ENCODE measurements at places on chromosomes 6 and 20.
A peak's percentile ranks its signal among the peaks of the same experiment; 100 is the strongest.

DNA sequence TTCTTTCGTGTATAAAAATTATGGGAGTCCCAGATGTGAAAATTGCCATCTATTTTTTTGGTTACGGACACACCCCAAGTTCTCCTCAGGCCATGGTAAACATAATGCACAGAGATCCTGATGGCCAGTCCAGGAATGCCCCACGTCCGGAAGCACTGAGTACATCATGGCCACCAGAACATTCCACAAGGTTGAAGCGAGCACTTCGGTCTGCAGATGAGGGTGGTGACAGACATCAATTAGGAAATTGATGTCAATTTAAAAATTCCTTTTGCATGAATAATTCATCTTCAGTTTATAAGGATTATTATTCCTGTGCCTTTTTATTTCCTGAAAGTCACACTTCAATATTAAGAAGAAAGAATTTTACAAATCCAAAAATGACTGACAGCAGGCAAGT, 13.2 kb upstream of the EXOC2 start:
- DNase-seq: no peak

DNA sequence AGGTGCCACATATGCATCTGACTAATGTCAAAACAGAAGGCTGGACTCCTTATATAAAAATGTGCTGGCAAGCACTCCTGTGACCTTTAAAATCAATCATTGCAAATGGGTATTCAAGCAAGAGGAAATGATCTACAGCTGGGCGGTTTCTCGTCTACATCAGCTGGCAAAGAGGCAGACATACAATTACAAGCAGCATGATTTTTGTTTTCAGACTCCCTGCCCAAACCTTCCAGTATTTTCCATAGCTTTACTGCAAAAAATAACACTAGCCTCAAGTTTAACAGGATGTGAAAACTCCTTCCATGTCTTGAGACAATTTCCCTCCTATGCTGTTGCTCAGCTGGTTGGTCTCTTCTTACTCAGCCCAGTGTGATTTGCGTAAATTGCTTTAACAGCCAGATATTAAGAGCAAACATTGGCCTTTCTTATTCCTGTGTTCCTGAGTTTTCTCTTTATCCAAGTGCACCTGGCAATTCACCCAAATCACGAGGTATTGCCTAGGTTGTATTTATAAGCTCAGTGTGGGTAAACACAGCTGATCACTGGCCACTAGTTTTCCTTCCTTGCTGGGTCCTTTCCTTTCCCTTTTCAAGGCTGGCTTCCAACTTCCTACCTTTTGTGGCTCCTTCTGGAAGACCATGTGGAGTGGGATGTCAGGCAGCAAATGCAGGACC, 130.4 kb downstream of the MOXD1 start:
- DNase-seq: no peak

DNA sequence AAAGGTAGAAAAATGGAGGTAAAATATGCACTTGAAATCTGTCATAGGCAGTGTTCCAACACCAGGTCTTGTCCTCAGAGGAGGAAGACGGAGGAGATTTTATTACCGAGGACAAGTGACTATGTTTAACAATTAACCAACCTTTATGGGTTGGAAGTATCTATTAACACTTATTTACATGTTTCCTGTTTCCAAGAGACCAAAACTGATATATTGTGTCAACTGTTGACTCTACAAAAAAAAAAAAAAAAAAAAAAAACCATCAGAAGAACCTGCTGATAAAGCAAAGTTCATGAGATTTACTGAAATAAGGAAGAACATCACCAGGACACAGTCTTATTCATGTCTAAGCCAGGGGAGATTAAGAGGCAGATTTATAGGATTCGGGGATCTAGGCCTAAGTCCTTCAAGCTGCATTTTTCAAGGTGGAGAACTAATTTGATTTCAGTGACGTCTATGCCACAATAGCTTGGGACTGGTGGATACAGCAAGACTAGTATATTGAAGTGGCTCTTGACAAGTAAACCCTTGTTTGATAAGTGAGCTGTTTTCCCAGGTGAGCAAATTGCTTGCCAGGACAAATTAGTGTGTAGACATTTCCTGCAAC, 126.6 kb upstream of the NAA20 start:
- DNase-seq: no peak

GRCh38 chr20:34491226-34491931, 24.8 kb upstream of the DYNLRB1 start:
- no peak for DNase-seq

GRCh38 chr20:57412347-57413029, 21.3 kb downstream of the RBM38 start:
- no peak for DNase-seq

DNA sequence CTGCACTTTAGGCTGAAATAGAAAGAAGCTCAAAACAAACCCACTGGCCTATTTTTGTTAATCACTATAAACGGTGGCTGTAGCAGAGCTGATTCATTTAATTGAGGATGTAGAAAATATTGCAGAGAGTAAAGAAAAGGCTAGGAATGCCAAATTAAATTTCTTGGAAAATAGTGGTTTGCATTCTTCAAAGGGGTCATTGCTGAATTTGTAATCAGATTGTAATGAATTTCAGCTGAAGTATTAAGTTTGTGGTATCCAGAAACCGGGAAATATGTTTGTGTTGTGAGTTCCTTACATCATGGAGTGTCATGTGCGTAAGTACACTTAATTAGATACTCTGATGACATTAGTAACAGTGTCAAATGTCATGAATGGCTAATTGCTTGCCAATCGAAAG, 203.0 kb downstream of the SAMD5 start:
- DNase-seq: no peak

- no peak for DNase-seq
These were observed 128.5 kb downstream of the TPBG start for GRCh38 chr6:82492134-82492533.

- no peak for DNase-seq
These were observed 174.0 kb upstream of the RSPO3 start for GRCh38 chr6:126944512-126944911.

DNA sequence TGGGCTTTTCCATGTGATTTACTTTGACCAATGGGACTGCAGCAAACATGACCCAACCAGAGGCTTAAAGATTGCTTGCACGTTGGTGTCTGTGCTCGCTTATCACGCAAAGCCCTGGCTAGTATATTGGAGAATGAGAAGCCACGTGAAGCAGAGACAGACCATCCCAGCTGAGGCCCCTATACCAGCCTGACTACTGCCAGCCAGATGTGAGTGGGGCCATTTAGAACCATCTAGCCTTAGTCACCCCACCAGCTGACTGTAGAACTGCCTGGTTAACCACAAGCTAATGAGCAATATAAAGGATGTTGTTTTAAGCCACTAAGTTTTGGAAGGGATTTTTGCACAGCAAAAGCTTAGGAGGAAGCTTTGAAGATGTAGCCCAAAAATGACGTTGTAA, 74.5 kb downstream of the MACROD2 start:
- no peak for DNase-seq

DNA sequence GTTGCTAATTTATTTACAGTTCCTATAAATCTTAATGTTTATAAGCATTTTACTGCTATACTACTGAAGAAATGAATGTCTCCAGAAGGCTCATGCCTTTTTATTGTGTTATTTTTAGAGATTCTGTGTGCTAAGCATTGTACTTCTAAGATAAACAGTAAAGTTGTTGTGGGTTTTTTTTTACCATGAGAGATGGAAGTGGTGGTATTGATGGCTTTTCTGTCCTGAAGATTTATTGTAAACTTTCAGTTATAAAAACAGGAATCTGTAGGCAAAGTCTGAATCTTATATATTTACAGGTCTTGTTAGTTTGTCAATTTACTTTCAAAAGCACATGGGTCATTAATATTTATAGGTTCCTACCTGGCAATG, 246.9 kb downstream of the TMEM242 start:
- DNase-seq: no peak

DNA sequence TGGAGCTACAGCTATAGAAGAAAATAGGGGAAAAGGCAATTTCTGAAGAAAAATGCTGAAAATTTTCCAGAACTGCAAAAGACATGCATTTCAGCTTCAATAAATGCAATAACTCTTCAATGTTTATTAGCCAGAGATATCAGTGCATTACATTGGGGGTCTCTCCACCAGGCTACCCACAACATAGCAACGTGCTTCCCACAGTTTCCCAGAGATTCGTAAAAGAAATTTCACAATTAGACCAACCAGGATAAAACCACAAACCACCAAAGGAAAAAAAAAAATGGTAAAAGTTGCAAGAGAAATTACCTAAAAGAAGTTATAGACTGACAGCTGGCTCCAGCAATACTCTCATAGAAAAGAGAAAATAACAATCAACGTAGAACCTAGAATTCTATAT, 16.0 kb downstream of the LY86 start:
- DNase-seq: no peak

GRCh38 chr20:47821481-47822100, 36.3 kb upstream of the SULF2 start:
- DNase-seq: no peak

DNA sequence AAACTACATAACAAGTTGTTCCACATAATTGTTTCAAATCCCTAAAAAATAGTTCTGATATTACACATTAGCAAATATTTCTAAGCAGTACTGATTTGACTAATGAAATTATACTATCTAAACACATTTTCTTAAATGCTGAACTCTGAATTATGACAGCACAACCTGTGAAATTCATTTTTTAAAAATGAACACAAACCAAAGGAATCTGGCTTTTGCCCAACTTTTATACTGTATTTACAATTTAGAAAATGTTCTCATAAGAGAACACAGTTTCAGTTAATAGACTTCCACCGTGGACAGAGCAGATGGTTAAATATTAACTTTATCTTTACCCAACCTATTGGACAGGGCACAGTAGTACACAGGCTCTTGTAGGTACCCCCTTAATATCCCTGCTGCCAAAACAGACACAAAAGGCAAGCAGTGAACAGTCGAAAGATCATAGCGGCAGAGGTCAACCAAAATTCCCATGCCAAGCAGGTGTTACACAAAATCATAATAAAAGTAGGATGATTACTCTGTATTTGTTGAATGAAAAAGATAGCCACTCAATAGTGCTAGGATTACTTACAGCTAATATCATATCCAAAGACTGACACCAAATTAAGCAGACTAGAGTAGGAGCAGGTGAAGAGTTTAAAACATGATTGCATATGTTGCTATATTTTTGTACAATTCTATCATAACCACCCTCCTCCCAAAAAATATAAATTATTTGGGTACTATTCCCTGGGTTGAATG, 122.5 kb downstream of the RNGTT start:
- no peak for DNase-seq

DNA sequence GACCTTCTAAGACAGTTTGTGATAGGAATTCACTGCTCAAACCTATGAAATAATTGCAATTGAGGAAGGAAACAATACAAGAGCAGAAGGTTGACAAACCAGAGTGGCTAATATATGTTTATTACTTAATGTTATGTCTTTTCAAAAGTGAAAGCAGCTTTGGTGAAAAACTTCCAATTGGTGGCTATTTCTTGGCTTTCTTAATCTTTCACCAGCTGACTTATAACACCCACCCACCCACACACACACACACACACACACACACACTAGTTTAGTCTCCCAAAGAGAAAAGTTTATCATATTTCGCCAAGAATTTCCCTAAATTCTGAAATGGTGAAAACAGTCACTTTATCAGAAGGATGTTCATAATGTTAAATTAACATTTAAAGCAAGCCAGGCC, 583.5 kb downstream of the EYS start:
- DNase-seq: no peak

DNA sequence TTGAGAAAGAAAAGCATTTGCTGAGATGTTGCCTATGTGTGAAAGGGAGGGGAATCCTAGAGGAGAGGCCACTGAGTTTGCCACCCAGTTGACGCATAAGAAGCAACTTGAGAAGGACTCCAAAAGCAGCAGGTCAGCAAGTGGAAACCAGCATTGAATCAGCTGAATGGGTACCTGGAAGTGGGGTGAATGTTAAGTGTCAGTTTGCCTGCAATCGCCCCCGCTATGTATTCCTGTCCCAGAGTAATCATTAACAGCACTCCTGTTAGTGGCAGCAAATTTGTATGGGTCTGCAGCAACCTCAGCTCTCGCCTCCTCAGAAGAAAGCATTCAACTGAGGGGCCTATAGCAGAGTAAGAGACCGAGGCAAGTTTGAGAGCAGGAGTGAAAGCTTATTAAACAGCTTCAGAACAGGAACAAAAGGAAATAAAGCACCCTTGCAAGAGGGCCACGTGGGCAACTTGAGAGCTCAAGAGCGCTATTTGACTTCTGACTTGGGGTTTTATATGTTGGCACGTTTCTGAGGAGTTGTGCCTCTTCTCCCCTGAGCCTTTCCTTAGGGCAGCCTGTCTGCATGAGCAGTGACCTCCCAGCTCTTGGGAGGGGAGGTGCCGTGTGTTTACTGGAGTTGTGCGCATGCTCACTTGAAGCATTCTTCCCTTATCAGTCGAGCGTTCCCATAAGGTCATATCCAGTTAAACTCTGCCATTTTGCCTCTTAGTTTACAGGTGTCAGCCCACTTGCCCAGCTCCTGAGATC, 122.6 kb upstream of the PHACTR1 start:
- DNase-seq: no peak

- DNase-seq: peak; percentile 17
These were observed 36.5 kb upstream of the MLN start for GRCh38 chr6:33840048-33840926.

GRCh38 chr20:23052904-23053303, 3.4 kb upstream of the THBD start:
- no peak for DNase-seq

DNA sequence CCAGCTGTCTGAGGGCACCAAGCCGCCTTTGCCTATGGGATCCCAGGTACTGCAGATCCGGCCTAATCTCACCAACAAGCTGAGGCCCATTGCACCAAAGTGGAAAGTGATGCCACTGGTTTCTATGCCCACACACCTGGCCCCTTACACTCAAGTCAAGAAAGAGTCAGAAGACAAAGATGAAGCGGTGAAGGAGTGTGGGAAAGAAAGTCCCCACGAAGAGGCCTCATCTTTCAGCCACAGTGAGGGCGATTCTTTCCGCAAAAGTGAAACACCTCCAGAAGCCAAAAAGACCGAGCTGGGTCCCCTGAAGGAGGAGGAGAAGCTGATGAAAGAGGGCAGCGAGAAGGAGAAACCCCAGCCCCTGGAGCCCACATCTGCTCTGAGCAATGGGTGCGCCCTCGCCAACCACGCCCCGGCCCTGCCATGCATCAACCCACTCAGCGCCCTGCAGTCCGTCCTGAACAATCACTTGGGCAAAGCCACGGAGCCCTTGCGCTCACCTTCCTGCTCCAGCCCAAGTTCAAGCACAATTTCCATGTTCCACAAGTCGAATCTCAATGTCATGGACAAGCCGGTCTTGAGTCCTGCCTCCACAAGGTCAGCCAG, 283.0 kb downstream of the TSHZ2 start:
- DNase-seq: no peak

GRCh38 chr6:35781290-35781689, 471 bp downstream of the CLPSL1 start:
- no peak for DNase-seq

Measured in stimulated activated CD4-positive, alpha-beta T cell treated with anti-CD3 and anti-CD28 coated beads, Interleukin-4, amount 100 ng/mL, for 1 hour (primary cell).